ENCODE measurements at places on chromosomes 4 and X.

- DNase-seq = no peak
Observed at GRCh38 chr4:84681486-84682274, 98.8 kb downstream of the CDS1 start.

DNA sequence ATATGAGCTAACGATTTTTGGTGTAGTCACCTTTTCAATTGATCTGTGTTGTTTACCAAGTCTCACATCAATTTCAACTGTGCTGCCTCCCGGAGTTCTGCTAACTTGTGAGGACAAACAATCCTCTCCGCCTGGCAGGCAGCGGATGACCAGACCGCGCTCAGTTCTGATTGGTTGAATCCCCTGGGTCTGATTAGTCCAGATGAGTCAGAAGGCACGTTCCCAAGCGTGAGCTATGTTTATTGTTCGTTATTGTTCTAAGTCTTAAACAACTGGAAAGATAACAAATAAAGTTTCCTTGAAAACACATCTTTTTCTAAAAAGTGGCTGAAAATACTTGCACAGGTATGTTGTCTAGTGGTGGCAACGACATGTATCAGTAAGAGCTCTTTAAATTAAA, 37.9 kb upstream of the TRPC3 start:
- no peak for DNase-seq

DNA sequence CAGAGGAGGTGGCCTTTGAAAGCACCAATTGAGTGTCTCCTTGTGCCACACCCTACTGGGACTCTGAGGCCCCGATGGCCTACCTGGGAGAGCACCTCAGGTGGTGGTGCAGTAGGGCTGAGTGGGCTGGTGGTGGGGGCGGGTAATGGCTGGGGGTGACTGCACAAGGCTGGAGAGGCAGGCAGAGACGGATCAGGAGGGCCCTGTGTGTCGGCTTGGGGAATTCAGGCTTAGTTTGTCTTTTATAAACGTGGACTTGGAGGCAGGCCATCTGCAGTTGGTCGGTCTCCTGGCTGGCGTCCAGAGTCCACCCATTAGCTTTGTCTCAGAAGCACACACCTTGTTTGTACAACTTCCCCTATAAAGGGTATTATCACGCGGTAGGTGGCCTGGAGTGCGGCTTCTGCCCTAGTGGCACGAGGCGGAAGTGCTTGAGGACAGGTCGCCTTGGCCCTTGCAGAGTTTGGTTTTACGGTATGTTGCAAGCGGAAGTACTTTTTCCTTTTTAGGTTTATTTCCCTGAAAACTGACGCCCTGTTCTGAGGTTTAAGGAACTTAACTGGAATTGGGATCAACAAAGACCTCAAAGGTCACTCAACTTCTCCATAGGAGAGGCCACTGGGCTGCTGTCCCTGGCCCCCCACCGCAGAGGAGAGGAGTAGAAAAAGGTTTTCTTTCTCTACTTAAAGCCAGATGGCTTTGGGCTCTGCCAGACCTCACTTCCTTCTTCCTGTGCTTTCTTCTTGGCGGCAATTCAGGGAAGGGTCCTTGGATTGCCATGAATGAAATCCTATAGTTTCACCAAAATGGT, 8.0 kb downstream of the TBC1D14 start:
- DNase-seq = peak; percentile 81

- DNase-seq = no peak
Observed at GRCh38 chr4:55125763-55126541, 557 bp upstream of the KDR start.

- DNase-seq = no peak
Observed at GRCh38 chrX:97210501-97210900, 326.8 kb downstream of the RPA4 start.

DNA sequence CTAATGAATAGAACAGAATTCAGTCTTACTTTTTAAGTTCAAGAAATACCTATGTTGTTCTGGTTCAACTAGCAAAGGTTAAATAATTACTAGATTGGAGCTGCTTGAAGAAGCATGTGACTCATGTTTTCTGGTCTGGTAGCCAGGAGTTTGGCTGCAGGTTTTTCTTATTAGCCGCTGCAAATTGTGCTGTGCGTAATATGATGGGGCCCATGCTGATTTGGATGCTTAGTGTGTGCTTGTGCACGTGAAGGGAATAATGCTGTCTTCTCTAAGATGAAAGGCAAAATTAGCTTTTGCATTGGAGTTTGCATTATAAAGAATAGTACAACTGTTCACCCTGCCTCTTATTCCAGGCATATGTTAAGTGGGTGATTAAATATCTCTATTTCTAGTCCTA, 219.6 kb downstream of the SNCA start:
- no peak for DNase-seq

GRCh38 chrX:20517565-20517964, 250.9 kb upstream of the RPS6KA3 start:
- DNase-seq = no peak

DNA sequence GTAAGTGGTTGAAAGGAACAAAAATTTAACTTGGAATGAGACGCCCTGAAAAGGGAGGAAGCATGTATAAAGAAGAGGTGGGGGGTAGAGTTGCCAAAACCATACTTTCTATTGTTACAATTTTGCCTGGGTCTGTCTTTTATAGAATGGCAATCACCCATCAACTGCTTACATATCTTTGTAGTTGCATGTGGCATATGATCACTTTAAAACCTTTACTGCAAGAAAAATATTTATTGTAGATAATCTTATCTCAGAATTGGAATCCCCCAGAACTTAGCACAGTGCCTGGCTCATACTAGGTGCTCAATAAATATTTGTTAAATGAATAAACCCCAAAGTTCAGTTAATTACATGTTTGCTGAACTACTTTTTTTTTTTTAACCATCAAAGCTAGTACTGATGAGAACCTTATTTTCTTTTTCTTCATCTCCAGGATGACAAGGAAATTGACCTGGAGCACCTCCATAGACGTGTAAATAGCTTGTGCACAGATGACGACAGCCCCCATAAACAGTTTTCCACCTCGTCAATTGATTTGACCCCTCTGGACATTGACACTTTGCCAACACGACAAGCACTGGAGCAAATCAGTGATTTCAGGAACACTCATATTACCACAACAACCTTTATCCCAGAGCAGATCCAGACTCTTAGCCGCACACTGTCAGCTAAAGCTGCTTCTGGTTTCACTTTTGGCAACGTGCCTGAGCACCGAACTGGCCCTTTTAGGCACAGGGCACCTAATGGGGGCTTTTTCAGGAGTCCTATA, 56.7 kb upstream of the ATOH1 start:
- DNase-seq = no peak

DNA sequence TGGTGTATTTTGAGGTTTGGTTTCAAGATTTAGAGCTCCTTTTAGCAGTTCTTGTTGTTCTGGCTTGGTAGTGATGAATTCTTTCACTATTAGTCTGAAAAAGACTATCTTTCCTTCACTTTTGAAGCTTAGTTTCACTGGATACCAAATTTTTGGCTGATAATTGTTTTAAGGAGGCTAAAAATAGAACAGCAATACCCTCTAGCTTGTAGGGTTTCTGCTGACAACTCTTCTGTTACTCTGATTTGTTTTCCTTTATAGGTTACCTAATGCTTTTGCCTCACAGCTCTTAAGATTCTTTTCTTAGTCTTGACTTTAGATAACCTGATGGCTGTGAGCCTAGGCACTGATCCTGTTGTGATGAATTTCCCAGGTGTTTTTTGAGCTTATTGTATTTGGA, 33.6 kb upstream of the HEPH start:
- no peak for DNase-seq

- DNase-seq = no peak
Observed at GRCh38 chr4:153579872-153580271, 104.2 kb upstream of the TLR2 start.

GRCh38 chr4:38360201-38360600, 303.8 kb upstream of the KLF3 start:
- DNase-seq = no peak

DNA sequence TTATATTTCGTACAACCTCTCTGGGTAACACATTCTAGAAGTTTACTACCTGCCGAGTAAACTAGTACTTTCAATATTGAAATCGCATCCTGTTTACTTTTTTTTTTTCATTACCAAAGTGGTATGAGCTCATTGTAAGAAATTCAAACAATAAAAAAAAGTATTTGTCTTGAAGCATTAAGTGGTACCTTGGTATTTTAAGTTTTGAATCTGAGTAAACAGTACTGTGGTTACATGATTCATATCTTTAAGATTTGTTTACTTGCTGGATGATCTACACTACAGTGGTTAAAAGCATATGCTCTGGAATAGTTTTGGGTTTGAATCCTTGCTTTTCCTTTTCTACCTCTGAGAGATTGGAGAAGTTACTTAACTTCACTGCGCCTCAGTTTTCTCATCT, 3.8 kb upstream of the MMGT1 start:
- DNase-seq = no peak

Measured in NCI-H510A (cell line).